ENCODE measurements at places on chromosomes 11 and 22.

DNA sequence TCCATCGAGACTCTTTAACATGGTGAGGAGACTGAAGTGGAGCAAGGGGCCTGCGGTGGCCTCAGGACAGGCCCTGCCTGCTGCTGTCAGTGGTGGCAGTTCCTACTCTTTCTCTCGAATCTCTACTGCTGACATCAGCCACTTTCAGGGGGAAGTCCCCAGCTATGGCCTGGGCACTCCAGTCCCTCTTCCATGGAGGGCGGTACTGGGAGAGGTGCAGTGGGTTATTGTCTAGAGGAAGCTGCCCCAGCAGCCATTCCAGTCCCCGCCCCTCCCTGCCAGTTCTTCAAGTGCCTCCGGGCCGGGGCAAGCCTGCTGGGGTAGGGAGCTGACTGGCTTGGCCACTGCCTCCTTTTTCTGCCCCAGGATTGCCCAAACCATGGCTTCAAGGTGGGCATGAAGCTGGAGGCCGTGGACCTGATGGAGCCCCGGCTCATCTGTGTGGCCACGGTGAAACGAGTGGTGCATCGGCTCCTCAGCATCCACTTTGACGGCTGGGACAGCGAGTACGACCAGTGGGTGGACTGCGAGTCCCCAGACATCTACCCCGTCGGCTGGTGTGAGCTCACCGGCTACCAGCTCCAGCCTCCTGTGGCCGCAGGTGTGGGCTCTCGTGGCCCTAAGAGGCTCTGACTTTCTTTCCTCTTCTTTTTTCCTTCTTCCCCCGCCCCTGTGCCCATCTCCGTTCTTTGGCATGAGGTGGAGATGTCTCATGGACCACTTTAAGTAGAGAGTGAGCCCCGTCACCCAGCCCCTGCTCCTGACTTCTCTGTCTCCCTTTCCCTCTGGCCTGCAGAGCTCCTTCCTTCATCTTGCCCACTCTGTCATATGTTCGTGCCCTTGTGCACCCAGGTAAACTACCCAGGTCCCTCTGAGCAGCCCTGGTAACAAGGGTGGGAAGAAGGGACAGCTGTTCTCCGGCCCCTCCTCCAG lies 13.7 kb downstream of the CHADL start:
- no peak for DNase-seq

- no peak for DNase-seq
Measured at GRCh38 chr22:45867906-45868555, 108.9 kb downstream of the WNT7B start.

- no peak for DNase-seq
Measured at GRCh38 chr11:63923319-63923718, 6.4 kb upstream of the RCOR2 start.

DNA sequence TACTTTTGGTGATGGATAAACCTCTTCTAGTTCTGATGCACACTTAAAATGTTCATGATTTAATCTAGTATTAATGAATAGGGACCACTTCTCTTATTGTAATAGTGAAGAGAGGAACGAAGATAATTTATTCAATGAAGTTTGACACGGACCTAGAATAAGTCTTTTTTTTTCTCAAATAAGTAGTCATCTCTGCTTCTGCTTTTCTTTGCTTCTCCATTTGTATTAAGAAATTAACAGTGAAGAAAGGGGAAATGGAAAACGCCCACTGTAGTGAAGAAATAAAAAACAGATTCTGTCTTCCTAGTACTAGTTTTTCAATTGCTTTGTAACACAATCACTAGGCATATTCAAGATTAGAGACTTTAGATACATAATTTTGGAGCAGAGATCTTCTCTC lies 73.0 kb downstream of the CD44 start:
- DNase-seq: no peak

- DNase-seq: no peak
Measured at GRCh38 chr11:110077346-110077745, 15.8 kb upstream of the ZC3H12C start.

GRCh38 chr11:2175659-2176058 lies 4.0 kb upstream of the TH start:
- DNase-seq: no peak

- DNase-seq: no peak
Measured at GRCh38 chr22:32622004-32622743, 147.6 kb downstream of the FBXO7 start.

GRCh38 chr11:68373189-68373814 lies 60.9 kb downstream of the LRP5 start:
- no peak for DNase-seq

- DNase-seq: no peak
Measured at GRCh38 chr11:130720232-130721022, 195.9 kb downstream of the SNX19 start.

DNA sequence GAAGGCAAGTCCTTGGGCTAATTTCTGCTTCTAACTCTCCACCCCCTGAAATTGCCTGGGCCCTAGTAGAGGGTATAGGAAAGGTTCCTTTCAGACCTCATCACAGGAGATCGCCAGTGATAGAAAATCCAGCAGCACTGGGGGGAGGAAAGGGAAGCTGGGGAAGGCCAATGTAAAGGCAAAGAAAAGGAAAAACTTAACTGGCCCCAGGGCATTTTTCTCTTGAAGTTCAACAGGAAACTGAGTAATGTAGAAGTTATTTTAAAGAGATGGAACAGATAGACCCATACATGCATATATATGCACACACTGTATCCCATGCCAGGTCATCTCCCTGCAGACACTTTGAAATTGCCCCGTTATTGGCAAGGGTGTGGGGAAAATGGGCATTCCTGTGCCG lies 134.0 kb downstream of the TRIM44 start:
- DNase-seq: no peak

DNA sequence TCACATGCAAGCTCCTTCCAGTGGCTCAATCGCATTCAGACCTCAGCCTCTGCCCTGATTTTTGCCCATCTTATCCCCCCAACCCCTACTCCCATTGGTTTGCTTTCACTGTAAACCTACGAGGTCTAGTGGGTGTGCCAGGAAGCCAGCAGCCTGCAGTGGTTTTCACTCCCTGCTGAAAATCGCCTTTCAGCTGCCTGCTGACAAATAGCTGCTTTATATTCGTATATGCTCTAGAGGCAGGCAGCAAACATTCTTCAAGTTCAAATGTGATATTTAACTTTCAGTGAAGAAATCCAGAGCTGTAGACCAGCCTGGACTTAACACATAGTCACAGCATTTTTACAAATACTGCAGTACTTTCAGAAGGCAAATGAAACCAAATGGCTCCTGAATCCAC lies 92.8 kb upstream of the APOA1 start:
- DNase-seq: no peak

- DNase-seq: no peak
Measured at GRCh38 chr11:120666121-120666639, 154.6 kb downstream of the GRIK4 start.

- DNase-seq: no peak
Measured at GRCh38 chr11:765025-765801, 12.1 kb downstream of the GATD1 start.

DNA sequence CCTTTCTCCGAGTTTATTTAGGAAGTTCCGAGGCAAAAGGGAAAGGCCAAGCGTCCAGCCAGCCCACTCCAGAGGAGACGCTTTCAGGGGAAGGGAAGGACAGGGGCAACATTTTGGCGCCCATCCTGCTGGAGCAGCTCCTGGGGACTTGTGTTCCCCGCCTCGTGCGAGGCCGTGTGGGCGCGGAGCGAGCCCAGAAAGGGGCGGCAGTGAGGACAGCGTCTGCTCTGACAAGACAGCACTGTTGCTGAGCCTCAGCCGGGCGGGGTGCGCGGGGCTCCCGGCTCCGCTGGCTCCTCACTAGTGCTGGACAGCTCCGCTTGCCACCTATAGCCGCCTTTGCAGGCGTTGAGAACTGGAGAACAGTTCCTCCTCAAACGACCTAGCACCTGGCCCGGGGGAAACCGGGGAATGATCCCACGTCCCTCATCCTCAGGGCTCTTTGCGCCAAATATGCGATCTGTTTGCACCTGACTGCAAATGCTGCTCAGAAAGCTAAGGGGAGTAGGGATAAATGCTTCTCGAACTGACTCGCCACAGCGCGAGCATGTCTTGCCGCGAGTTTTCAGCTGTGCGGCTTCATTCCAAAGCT lies 722 bp upstream of the GUCY1A2 start:
- no peak for DNase-seq

GRCh38 chr22:43188829-43189545 lies 2.1 kb upstream of the TTLL12 start:
- DNase-seq: no peak

DNA sequence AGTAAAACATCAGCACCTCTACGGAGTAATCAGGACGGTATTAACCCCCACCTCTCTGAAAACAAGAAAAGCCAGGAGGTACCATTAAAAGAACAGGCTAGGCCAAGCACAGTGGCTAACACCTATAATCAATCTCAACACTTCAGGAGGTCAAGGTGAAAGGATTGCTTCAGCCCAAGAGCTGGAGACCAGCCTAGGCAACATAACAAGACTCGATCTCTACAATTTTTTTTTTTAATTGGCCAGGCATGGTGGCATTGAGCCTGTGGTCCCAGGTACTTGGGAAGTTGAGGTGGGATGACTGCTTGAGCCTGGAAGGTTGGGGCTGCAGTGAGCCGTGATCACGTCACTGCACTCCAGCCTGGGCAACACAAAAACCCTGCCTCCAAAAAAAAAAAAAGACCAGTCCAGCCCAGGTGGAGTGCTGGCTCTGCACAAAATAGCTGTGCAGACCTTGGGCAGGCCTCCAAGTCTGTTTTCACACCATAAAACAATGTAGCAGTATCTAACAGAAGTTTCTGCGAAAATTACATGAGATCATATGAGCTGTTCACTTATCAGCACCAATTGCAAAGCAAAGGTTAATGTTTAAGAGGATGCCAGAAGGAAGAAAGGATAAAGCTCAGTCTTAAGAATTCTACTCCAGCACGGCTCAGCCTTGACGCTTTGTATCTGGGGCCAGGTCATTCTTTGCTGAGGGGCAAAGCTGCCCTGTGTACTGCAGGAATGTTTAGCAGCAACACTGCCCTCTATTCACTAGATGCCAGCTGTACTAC lies 14.8 kb downstream of the CHKA start:
- no peak for DNase-seq

- no peak for DNase-seq
Measured at GRCh38 chr11:28877340-28877739, 769.2 kb downstream of the METTL15 start.

DNA sequence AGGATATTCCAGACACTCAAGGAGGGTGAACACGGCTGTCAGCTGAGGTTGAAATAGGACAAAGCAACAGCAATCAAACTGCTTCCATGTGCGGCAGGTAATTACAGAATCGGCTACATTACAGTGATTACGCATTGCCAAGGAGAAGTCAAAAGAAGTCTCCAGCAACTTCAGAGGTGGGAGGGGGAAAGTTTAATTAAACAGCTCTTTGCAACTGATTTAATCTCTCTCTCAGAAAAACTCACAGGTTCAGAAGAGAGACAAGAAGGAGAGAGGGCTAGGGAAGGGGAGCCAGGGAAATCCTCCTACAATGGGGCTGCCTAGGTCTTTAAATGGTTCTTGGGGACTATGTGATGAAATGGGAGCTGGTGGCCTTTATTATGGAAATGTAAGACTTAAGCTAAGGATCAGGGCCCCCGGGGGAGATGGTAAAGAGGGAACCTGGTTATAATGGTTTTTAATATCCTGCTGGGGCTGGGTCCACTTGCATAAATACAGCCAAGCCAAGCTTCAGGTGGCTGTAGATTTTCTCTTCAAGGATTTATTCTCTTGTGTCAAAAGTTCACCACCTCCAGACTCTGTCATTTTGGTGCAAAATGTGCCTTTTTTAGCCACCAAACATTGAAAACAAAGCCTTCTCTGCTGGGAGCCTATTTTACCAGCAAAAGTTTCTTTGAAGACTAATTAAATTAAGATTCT lies 354.7 kb upstream of the NARS2 start:
- no peak for DNase-seq

DNA sequence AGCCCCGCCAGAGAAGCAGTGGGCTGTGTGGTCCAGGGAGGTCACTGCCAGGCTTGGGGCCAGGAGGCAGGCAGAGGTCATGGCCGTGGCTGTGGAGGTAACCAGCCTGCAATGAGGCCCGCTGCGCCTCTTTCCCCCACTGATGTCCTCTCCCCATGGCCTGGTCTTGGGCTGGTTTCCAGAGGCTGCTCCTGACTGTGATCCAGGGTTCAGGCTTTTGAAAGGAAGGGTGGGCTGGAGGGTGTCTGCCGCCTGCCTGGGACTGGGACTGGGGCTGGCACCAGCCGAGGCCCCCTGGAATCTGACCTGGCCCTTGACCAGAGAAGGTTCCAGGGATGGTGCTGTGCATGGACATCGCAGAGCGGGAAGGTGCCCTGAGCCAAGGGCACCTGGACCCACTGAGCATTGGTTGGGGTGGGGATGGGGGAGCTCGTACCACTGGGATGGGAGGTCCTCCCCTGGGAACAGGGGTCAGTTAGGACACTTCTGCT lies 59.6 kb upstream of the THY1 start:
- no peak for DNase-seq

- DNase-seq: no peak
Measured at GRCh38 chr11:287821-288477, 977 bp upstream of the PGGHG start.

DNA sequence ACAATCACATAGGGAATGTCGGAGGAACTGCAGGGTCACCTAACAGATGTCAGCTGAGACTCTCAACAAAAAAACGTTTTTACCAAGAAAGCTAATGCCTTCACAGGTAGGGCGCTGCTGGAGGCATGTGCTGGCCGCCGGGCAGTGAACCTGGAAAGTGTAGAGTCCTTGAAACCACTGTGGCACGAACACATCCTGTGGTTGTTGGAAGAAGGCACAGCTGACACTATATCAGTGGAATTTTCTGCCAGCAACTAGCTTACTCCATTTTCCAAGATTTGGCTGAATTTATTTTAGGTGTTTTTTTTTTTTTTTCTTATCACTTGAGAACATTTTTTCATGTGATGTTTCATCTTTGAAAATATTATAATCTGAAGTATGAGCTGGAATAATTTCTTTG lies 14.2 kb downstream of the TRMU start:
- DNase-seq: no peak

DNA sequence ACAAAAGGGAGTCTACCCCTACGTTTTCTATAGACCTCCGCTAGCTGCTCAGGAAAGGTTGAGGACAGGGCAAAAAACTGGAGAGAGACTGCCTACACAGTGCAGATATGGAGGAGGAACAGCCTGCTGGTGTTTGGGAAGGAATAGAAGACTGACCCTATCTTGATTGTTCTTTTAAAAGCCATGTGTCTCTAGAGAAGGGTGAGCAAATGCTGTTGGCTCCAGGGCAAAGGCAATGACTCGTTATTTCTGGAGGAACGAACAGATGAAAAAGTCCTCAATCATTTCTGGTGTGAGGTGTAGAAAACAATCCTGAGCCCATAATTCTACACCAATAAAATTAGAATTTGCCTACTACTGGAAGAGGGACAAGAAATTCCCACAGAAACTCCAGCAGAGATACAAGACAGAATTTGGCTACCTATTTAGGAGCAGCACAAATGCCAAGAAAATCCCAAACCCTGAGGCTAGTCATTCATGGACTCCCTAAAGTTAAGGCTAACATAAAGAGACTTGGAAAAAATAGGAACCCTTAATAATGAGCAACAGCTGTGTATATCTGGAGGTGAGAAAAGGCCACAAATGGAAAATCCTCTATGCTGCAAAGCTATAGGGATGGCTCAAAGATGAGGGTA lies 1206.3 kb upstream of the CNTN5 start:
- no peak for DNase-seq

Measured in NCI-H1048 (cell line).